Nephron progenitor cell (in vitro differentiated cells): ENCODE measurements at places on chromosomes 2 and 18.

DNA sequence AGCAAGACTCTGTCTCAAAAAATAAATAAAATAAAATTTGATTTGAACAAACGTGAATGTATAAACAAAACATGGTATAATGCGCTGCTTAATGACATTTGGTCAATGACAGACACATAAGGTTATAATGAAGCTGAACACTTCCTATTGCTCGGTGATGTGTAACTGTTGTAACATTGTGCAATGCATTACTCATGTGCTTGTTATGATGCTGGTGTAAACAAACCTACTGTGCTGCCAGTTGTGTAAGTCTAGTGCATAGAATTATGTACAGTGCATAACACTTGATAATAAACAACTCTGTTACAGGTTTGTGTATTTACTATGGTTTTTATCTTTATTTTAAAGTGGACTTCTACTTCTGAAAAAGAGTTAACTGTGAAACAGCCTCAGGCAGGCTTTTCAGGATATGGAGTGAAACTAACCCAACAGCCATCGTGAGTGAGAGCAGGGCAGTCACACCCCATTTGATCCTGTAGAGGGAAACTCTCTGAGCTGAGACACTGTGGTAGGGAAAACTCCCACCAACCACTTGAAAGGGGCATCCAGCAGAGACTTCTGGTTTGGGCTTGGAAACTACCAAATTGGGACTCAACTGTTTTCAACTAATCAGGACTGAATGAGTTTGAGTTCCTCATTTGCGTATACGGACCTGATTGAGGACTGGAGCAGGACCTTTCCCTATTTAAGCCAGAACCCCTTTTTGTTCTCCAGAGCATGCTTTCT lies 8.7 kb upstream of the RPRD1A start:
- DNase-seq, result no peak

GRCh38 chr18:49023938-49024803 lies 73.4 kb upstream of the SMAD7 start:
- no peak for DNase-seq

DNA sequence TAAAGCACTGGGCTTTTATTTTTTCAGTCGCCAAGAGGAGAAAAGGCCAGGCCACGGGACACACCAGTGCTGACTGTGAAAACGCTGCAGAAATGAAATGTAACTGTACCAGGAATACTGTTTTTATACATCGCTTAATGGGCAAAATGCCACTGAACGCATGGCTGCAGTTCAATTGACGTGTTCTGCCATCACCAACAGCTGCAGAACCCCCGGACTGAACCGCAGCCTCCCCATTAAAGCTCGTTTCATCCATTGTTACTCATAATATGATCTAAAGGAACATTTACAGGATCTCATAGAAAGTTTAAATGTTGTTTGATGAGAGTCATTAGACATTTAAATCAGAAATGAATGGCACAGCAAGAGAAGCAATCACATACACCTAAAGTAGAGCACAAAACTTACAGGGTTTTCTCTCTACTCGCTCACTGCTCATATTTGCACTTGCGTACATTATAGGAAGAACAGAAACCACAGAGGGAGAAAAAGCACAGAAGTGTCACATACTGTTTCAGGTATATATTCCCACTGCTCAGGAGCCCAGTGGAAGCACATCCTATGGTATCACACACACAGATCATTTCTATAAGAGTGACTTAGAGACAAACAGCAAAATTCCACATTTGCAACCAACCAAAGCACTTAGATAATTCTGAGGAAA lies 35.3 kb downstream of the TCF4 start:
- DNase-seq, result no peak

- no peak for DNase-seq
Measured at GRCh38 chr2:172953970-172954852, 121.4 kb upstream of the MAP3K20 start.

DNA sequence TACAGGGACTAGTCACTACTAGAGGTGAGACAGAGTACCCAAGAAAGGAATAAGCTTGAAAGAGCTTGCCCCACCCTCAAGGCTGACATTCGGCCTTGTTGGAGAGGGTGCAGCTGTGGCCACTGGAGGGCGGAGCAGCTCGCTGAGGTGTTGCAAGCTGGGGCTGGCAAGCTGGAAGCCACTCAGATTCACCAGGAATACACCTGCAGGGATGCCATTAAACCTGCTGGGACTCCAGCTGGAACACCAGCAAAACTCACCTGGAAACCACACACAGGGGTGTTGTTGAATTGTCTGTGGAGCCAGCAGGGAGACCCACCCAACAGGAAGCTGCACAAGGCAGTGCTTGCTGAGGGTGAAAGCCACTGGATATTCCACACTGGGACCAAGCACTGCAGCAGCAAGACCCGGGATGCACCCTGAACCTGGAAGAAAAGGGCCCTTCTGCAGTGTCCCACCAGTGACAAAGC lies 26.1 kb downstream of the KCTD18 start:
- DNase-seq, result peak; percentile 63

GRCh38 chr2:216044883-216045486 lies 31.6 kb upstream of the MREG start:
- no peak for DNase-seq

GRCh38 chr2:156455361-156455975 lies 19.3 kb downstream of the GPD2 start:
- DNase-seq, result no peak

GRCh38 chr2:210862283-210863065 lies 306.1 kb downstream of the CPS1 start:
- no peak for DNase-seq

- no peak for DNase-seq
Measured at GRCh38 chr18:49476664-49477411, 10.2 kb downstream of the C18orf32 start.

GRCh38 chr2:113116100-113116958 lies 11.1 kb upstream of the IL1RN start:
- DNase-seq, result no peak

- DNase-seq, result no peak
Measured at GRCh38 chr2:128280901-128281321, 37.8 kb downstream of the HS6ST1 start.

- DNase-seq, result no peak
Measured at GRCh38 chr18:20996418-20996817, 115.2 kb downstream of the ROCK1 start.

GRCh38 chr18:22469926-22470247 lies 52.2 kb upstream of the CTAGE1 start:
- DNase-seq, result no peak

DNA sequence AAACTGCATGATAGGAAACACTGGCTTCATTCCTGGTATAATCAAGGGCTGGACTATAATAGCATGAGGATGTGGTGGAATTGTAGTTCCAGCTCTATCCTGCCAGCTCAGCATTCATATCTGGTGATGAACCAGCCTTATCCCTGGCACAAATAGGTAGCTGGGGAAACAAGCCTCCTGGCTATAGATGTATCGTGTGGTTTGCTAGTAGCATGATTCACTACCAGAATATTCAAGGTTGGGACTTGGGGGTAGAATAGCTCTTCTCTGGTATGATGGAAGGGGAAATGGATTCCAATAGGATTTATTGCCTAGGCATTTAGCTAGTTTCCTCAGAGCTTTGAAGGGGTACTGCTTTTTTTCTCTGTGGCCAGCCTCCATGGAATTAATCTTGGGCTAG lies 532.8 kb downstream of the FBXO15 start:
- no peak for DNase-seq

- DNase-seq, result no peak
Measured at GRCh38 chr2:66782780-66783361, 347.9 kb downstream of the MEIS1 start.

DNA sequence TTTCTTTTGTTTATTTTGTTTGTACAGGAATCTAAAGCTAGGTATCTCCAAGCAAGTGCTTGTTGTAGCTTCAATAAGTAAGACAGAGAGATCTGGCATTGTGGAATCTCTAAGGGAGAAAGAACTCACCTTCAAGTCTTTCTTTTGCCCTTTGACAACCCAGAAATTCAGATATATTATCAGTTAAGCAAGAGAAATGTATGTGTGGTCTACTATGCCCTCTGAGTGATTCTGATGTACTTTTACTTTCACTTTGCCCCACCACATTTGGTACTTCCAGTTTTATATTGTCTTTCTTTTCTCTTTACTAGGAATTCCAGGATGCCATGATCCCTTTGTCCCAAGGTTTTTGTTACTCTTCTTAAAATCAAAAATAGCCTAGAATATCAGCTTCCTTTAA lies 259.6 kb upstream of the PIK3C3 start:
- no peak for DNase-seq

GRCh38 chr2:100980046-100980445 lies 22.0 kb upstream of the RPL31 start:
- DNase-seq, result no peak

GRCh38 chr18:33156906-33157470 lies 283.5 kb downstream of the CCDC178 start:
- no peak for DNase-seq

DNA sequence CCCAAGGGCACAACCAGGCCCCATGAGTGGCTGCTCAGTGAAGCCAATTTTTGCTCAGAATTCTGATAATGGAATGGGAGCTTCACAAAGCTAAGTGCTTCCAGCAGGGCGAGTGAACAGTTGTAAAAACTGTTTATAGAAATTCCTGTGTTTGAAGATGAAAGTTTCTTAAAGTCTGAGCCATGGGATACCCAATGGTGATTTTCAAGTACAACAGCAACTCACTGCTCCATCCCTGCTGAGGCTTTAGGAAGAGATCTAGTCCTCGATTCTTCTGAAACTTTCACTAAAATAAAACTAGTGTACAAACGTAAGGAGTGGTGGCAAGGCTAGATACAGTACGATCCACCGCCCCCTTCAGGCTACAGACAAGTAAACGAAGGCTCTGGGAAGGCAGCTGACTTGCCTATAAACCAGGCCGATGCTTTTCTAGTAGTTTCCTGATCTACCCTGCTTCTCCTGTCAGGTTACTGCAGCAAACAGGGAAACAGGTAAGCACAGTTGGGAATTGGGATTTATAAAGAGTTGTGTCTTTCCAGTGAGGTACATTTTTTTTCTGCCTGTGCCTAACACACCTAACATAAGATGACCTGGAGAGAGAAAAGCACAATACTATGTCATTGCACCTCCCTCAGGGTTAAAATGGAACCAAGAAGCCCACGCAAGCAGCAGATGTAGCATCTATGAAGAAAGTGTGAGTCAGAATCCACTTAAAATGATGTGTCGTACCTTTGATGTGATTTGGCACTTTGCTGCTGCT lies 108.7 kb downstream of the UXS1 start:
- DNase-seq, result no peak

- no peak for DNase-seq
Measured at GRCh38 chr2:68448671-68449653, 18.1 kb downstream of the FBXO48 start.

GRCh38 chr18:47901624-47902362 lies 28.7 kb downstream of the SMAD2 start:
- no peak for DNase-seq

- DNase-seq, result no peak
Measured at GRCh38 chr2:122736279-122736678, 980.8 kb downstream of the TSN start.

- DNase-seq, result no peak
Measured at GRCh38 chr2:142865924-142866323, 11.5 kb upstream of the KYNU start.

GRCh38 chr18:6311456-6312215 lies 103.1 kb downstream of the L3MBTL4 start:
- DNase-seq, result no peak

GRCh38 chr2:203928849-203929248 lies 7.7 kb upstream of the ICOS start:
- no peak for DNase-seq

DNA sequence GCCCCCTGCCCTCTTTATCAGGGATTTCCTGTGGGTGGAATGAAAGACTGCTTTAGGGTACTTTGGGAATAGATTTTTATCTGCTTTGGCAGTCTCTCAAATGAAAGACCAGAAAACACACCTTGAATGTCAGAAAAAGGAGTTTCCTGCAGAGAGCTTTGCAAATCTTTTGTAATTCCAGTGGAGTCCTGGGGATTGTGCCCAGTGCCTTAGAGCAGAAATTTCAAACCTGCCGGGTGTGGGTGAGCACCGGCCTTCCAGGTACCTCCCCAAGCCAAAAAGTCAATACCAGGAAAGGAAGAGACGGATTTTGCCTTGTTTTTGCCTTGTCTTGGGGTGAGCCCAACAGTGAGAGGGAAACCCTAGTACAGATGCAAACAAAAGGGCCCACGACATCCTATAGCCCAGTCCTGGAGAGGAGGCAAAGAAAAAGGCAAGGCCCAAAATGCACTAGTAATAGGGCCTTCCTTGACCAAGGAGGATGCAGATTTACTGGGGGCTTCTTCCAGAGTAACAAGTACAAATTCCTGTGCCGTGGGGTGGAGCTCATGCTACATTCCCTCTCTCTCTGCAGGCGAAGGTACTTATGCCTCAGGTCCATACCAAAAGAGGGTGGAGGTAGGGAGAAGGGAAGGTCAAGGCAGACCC lies 36.4 kb downstream of the FOXI3 start:
- DNase-seq, result no peak

GRCh38 chr2:2866459-2866858 lies 511.2 kb downstream of the EIPR1 start:
- no peak for DNase-seq

DNA sequence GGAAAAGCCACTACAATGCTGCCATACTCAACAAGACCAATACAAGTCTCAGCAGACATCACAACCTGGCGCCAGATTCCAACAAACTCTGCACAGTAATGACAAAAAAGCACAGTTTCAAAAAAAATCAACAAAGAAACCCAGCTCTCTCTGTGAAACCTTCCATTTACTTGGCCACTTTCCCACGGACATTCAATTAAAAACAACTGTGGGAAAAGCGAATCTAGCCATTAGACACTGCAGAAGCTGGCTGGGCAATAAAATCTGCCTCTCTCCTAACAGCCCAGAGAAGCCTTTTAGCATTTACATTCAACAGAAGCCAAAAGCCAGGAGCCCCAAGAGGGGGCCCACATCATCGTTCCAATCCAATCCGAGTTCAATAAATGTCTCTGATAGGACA lies 128.9 kb downstream of the HDAC4 start:
- DNase-seq, result no peak

- DNase-seq, result no peak
Measured at GRCh38 chr2:10393640-10393982, 54.5 kb downstream of the ODC1 start.

DNA sequence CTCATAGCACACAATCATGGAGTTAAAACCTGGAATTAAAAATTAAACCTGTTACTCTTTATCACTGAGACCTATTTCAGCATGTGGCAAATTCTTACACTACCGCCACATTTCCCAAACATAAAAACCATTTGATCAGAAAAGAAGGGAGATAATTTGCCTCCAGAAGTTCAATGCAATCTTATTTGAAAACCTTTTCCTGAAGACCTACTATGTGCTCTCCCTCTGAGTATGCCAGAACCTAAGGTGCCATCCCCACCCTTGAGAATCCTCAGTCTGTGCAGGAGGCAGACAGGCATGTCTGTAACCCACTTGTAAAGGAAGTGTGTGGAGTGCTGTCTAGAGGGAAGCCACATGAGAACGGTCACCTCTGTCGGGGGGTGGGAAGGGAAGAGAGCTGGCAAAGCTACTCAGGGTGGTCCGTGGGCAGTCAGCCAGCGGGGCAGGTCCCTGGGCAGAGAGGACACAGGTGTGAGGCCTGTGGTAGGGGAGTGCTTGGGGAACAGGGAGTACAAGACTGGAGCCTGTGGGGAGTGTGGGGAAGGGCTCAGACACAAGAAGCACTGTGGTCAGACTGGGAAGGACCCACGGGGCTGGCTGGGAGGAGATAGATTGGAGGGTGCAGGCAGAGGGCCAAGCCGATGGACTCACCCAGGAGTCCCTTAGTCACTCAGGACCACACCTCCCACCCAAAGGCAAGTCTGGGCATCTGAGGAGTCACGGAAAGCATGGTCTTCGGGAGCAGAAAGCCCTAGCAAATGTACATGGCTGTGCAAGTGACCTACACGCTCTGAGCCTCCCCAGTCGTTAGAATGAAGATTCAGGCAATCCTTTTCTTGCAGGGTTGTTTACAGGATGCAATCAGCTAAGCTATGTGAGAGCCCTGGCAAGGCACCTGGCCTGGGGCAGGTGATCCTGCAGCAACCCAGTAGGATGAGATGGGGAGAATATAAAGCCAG lies 22.8 kb downstream of the CRACDL start:
- no peak for DNase-seq
